ENCODE measurements at places on chromosomes 5 and 9. TPM values are rescaled to one million over a fixed set of nuclear protein-coding genes. Genes with fewer than 3 reads are reported as not detected.
A peak's percentile ranks its signal among the peaks of the same experiment; 100 is the strongest.

DNA sequence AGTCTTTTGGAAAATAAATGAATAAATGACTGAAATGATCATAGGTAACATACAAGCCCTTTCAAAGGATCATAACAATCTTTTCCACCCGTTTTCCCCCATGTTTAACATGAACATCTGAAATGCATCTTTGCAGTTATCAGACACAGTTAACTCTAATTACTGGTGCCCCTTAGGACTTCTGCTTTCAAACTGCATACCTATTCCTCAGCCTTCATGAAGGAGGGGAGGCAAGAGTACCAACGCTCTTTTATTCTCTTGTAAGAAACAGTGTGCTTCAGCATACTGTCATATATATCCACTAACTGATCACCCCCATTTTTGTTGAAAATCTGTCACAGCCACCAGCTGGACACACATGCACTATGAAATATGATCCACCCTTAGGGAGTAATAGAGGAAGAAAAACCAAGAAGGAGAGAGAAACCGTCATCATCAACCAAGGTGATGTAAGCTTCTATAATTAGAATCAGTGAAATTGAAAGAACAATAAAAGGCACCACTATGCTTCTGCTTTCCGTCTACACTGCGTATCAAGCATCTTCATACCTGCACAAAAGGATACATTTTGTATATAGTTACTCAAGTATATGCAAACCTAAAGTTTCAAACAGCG, 98.7 kb downstream of the RAPGEF6 start:
- no peaks in the 10 kb centered on the region for H3K27me3 ChIP-seq
- no peak overlapping the region for H3K27ac ChIP-seq
- DNase-seq = no peak
- peaks cover 19% of the 10 kb centered on the region for H3K4me1 ChIP-seq
- no peak overlapping the region for H3K4me3 ChIP-seq

DNA sequence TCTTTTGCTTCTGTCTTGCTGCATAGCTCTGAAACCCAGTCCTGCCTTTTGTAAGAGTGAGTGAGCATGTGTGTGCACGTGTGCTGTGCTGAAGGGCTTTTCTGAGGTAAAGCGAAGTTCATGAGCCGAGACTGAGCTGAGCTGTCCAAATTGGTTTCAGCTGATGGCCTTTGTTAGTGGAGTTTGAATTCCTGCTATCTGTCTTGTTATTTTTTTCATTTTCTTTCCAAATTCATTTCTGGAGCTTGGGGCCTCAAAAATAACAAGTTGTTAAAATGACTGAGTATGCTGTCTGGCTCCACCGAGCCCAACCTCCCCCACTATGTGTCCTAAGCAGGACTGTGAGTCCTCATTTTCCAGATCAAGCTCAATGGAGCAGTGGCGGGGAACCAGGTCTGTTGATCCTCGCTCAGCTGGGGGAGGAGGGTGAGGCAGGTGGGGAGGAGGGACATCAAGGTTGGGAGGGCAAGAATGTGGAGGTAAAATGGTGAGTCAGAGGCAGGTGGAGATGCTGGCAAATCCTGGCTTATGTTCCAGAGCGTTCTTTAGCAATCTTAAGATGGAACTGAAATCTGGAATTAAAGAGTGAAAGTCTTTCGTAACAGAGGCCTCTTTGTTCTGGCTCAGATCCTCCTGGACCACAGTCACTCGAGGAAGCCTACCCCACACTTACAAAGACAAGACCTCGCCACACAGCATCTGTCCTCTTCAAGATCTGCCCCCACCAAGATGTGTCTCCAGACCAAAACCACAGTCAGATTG, 63.9 kb downstream of the SREK1 start:
- no peak overlapping the region for H3K4me3 ChIP-seq
- H3K27ac ChIP-seq = no peak overlapping the region
- H3K36me3 ChIP-seq = no peaks in the 10 kb centered on the region
- H3K4me1 ChIP-seq = no peaks in the 10 kb centered on the region

- H3K4me3 ChIP-seq = no peak overlapping the region
- DNase-seq = no peak
- peaks cover 59% of the 10 kb centered on the region for H3K36me3 ChIP-seq
- no peaks in the 10 kb centered on the region for H3K27me3 ChIP-seq
- no peaks in the 10 kb centered on the region for H3K4me1 ChIP-seq
- H3K27ac ChIP-seq = no peak overlapping the region
These were observed 42.0 kb downstream of the AMBP start for GRCh38 chr9:114035845-114036801.

DNA sequence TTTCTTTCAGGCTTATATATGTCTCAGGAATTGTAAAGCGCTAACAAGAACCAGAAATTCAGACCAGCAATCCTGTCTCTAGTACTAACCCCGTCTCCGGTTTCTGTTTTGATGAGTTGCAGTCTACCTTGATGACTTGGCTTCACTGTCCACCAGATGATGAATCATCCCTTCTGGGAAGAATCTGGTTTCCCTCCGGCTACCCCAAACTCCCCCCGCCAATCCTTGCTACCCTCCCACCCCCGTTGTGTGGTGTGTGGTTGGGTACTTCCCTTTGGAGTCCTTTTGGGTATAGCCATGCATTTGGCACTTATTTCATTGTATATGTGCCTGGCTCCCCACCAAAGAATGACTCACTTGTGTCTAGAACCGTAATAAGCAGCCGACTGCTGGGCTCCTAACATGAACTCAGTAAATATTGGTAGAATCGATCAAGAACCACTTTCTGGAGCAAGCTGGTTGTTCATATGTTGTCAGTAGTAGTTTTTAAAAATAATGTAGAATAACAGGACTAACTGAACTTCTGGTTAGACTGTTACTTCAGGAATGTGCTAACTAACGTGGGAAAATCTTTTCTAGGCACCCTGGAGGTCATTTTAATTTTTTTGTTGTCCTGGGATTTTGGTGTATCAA, 8.3 kb upstream of the TGFBI start:
- H3K4me3 ChIP-seq = no peak overlapping the region
- no peaks in the 10 kb centered on the region for H3K36me3 ChIP-seq
- peaks cover 64% of the 10 kb centered on the region for H3K4me1 ChIP-seq
- no peaks in the 10 kb centered on the region for H3K27me3 ChIP-seq
- H3K27ac ChIP-seq = peak overlapping the region; percentile 8

DNA sequence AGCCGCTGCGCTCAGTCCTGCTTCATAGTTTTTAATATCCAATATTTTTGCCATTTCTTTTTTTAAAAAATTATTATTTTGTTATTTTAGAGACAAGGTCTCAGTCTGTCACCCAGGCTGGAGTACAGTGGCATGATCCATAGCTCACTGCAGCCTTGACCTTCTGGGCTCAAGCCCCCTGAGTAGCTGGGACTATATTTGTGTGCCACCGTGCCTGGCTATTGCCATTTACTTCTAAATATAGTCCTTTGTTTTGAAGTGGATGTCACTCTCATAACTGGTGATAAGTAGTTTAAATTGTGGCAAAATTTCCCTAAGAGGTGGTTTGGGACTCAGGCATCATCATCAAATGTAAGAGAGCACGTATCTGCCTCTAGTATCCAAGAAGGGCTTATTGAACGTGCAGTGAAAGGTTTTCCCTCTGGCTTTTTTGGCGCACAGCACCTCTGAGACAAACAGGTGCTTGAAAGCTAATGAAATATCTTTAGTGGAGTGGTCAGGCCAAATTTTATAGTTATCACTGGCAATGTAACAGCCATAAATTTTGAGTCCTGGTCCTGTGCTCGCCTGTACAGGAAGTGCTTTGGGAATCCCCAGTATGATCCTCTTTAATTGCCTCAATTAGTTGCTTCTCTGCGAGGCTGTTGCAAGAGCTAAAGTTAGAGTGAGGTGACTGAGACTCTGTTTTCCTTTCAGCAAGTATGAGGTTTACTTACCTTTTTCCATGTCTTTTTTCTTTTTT, 14.8 kb downstream of the STXBP1 start:
- no peak for DNase-seq
- no peaks in the 10 kb centered on the region for H3K36me3 ChIP-seq
- H3K27me3 ChIP-seq = no peaks in the 10 kb centered on the region
- peaks cover 19% of the 10 kb centered on the region for H3K4me1 ChIP-seq
- no peak overlapping the region for H3K4me3 ChIP-seq

GRCh38 chr5:132489871-132490483, 596 bp downstream of the IRF1 start:
- H3K36me3 ChIP-seq = peaks cover 41% of the 10 kb centered on the region
- H3K4me3 ChIP-seq = peak overlapping the region; percentile 78
- peaks cover 73% of the 10 kb centered on the region for H3K4me1 ChIP-seq
- H3K27ac ChIP-seq = peak overlapping the region; percentile 99
- DNase-seq = peak; percentile 83
- no peaks in the 10 kb centered on the region for H3K27me3 ChIP-seq

The SLC2A8 gene
- total RNA-seq = 18.5 TPM

DNA sequence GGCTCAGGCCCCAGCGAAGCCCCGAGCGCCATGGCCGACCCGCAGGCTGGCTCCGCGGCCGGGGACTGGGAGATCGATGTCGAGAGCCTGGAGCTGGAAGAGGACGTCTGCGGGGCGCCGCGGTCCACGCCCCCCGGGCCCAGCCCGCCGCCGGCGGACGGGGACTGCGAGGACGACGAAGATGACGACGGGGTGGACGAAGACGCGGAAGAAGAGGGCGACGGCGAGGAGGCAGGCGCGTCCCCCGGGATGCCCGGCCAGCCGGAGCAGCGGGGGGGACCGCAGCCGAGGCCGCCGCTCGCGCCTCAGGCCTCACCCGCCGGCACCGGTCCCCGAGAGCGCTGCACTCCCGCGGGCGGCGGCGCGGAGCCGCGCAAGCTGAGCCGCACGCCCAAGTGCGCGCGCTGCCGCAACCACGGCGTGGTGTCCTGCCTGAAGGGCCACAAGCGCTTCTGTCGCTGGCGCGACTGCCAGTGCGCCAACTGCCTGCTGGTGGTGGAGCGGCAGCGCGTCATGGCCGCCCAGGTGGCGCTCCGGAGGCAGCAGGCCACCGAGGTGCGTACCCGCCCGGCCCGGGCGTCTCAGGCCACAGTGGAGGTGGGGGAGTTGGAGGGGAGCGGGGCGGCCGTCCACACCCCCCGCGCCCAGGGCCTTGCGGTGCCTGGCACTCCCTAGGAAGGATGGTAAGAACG, 1.6 kb downstream of the DMRT2 start:
- peak overlapping the region; percentile 47 for H3K4me3 ChIP-seq
- peaks cover 100% of the 10 kb centered on the region for H3K27me3 ChIP-seq
- DNase-seq = peak; percentile 64
- H3K4me1 ChIP-seq = peaks cover 51% of the 10 kb centered on the region

DNA sequence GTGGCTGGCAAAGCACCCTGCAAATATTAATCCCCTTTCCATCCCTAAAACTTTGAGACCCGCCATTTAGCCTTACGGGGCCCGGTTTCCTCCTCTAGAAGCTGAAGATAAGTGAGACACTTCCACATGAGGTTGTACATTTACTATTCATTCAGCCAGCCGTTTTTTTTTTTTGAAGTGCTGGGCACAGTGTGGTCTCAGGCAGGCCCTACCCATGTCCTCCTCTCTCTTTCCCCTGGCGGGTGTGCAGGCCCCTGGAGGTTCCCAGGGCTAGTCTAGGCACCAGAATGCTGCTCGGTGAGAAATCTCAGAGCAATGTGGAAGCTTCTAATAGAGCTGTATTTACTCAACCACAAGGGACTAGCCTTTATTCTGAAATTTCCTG, 107.4 kb upstream of the LARP1 start:
- H3K27ac ChIP-seq = no peak overlapping the region
- H3K27me3 ChIP-seq = no peaks in the 10 kb centered on the region
- peaks cover 18% of the 10 kb centered on the region for H3K4me1 ChIP-seq
- H3K36me3 ChIP-seq = no peaks in the 10 kb centered on the region
- H3K4me3 ChIP-seq = peak overlapping the region; percentile 41

- H3K27me3 ChIP-seq = no peaks in the 10 kb centered on the region
- no peak overlapping the region for H3K4me3 ChIP-seq
- no peaks in the 10 kb centered on the region for H3K4me1 ChIP-seq
These were observed 28.4 kb upstream of the DPYSL3 start for GRCh38 chr5:147538236-147538635.

DNA sequence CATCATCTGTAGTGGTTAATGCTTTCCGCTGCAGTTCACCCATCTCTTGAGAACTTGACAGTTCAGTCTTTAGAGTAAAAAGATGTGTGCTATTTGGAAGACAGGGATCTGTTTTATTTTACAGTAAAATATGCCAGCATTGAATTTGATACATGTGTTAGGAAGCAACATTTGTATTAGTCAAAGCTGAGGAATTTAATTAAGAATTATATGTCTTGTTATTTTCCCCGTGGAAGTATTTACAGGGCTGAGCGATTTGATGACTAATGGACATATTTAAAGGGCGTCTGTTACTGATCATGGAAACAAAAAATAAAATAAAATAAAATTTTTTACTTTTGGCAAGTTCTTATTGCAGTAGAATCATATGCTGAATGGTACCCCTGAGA, 101.3 kb downstream of the PAM start:
- no peak overlapping the region for H3K4me3 ChIP-seq
- DNase-seq = no peak
- no peaks in the 10 kb centered on the region for H3K4me1 ChIP-seq
- H3K27ac ChIP-seq = no peak overlapping the region

DNA sequence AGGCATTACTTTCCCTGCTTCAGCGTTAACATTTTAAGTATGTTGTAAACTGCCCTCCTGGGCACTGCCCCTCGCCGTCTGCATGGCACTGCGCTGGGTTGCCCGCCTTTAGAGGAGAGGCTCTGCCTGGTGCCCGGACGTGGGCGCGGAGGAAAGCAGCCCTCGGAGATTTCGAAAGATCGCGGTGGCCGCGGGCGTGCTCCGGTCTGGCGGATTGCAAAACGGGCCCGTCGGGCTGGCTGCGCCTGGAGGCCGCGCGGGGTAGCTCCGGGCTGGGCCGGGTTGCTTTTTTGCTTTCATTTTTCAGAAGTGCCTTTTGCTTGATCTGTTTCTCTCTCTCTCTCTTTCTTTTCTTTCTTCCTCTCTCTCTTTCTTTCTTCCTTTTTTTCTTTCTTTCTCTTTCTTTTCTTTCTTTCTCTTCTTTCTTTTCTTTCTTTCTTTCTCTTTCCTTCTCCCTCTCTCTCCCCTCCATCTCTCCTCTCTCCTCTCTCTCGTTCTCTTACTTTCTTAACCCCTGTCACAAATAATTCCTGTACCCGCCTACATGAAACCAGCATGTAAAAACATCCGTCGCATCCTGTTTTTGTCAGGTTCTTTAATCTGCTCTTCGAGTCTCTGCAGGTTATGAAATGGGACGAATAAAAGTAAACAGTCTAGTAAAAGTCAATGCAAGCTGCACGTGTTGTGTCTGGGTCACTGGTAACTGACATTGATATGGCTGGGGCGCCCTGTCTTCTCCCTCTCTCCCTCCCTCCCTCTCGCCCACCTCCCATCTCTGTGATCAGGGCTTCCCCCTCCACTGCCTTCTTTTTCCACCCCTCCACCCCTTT, 1.7 kb downstream of the FST start:
- H3K27ac ChIP-seq = peak overlapping the region; percentile 6
- H3K27me3 ChIP-seq = no peaks in the 10 kb centered on the region
- H3K4me3 ChIP-seq = peak overlapping the region; percentile 78
- no peaks in the 10 kb centered on the region for H3K36me3 ChIP-seq
- peaks cover 18% of the 10 kb centered on the region for H3K4me1 ChIP-seq

The HNRNPAB gene
- 102 TPM for total RNA-seq

GRCh38 chr5:83097689-83098231, 20.4 kb downstream of the XRCC4 start:
- H3K27ac ChIP-seq = no peak overlapping the region
- H3K4me1 ChIP-seq = peaks cover 5% of the 10 kb centered on the region
- H3K27me3 ChIP-seq = no peaks in the 10 kb centered on the region
- no peaks in the 10 kb centered on the region for H3K36me3 ChIP-seq
- DNase-seq = no peak
- H3K4me3 ChIP-seq = no peak overlapping the region

Data from lower lobe of right lung (tissue), 2 donors.